ENCODE measurements at places on chromosomes 2 and 18.

DNA sequence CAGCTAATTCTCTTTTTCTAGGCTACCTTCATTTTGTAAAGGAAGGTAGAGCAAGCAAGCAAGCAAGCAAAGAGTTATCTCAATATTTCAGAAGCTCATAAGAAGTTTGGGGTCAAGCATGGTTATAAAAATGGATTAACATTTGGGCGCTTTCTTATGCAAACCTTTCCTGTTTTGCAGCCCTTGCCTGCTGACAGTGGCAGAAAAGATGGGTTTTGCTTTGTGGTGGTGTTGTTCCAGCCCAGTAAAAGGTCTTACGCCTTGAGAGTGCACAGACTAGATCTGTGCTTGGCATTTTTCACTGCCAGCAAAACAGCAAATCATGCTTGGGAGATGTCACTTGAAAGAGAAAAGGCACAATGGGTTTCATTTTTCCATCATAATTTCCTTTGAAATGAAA is 1320.6 kb upstream of the CELF4 start:
- DNase-seq: no peak

DNA sequence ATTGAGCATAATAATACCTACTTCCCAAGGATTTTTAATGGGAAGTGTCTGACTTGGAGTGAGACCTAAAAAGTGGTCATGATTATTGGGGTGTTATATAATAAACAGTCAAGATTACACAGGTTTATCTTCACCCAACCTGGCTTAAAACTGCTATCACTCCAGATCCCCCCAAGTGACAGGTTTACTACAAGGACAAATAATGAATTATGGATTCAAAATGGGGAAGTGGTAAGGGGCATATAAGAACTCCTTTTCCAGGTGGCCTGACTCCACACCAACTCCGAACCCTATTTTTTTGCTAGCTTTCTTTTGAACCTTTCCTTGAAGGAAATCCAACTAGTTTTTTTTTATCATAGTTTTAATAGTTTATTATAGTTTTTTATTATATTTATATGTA is 663.0 kb upstream of the FANCL start:
- DNase-seq: peak; percentile 17

DNA sequence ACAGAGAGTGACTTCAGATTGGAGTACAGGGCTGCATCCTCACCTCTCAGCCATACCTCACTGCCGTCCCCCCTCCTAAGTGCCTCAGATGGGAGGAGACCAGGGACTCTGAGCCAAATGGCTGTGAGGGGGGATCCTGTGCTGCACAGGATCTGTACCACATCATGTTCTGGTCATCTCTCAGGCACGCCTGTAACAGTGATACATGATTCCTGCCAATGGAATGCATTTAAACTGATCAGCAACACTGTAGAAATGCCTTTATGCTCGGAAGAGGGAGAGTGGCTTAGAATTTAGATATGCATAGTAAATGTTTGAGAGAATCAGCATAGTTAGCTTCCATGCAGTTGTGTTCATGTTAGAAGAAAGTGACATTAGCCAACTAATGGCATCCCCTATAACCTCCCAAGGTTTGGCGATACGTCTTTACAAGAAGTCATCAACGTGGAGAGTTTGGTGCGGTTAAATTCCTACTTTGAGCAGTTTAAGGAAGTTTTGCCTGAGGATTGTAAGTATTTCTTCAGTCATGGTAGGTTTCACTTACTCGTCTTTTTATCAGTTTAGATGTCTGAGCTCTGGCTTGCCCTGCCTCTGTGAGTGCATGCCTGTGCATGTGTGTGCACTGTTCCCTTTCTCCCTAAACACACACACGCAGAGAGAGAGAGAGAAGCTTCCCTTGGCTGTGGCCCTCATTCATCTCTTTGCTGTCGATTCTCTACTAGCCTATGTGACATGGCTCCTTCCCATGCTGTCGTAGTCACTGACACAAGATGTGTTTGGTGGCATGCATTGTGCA is 40.0 kb downstream of the COA5 start:
- no peak for DNase-seq

DNA sequence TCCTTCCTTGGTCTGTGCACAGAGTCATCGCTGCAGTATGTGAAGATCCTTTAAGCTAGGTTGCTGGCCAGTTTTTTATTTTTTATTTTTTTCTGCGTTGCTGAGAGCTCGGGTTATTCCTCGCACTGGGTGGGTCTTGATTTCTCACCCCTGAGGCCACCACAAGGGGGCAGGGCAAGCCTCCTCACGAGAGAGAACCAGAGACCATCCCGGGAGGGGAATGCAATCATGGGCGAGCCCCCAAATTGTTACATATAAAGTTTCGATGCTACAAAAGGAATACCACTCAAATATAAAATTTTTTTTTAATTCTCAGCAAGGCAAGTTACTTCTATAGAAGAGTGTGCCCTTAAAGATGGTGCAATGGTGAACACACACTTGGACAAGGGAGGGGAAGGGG is 24.9 kb downstream of the HTR2B start:
- no peak for DNase-seq

GRCh38 chr2:118535818-118536212 is 311.6 kb downstream of the EN1 start:
- no peak for DNase-seq

GRCh38 chr2:191747170-191747530 is 69.2 kb downstream of the NABP1 start:
- DNase-seq: no peak

DNA sequence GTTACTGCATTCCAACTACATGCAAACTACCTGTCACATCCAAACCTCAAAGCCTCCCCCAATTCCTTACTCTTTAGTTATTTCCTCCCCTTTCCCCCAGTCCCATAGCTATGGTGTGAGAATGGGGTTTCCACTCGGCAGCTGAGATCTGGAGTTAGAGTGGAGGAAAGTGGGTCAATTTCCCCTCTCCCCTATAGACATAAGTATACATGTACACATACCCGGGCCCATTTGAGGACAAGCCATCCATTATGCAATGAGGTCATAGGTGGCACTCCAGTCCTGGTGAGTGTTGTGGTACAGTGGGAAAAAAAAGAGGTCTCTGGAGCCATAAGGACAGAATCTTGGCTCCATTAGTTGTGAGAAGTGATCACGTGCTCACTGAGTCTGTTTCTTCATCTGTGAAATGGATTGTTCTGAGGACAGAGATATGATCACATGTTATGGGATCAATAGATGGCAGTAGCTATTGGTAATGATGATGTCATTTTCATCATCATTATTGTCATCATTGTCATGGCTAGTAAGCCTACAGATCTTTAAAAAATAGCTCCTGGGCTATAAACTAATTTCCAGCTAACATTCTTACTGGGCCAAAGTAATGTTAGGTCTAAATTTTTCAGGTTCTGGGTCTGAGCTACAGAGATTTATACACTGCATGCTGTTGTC is 119.0 kb downstream of the BCL2L11 start:
- no peak for DNase-seq

GRCh38 chr2:219215871-219216534 is 2.8 kb downstream of the ABCB6 start:
- DNase-seq: no peak

GRCh38 chr2:29233428-29233827 is 118.2 kb downstream of the CLIP4 start:
- no peak for DNase-seq

DNA sequence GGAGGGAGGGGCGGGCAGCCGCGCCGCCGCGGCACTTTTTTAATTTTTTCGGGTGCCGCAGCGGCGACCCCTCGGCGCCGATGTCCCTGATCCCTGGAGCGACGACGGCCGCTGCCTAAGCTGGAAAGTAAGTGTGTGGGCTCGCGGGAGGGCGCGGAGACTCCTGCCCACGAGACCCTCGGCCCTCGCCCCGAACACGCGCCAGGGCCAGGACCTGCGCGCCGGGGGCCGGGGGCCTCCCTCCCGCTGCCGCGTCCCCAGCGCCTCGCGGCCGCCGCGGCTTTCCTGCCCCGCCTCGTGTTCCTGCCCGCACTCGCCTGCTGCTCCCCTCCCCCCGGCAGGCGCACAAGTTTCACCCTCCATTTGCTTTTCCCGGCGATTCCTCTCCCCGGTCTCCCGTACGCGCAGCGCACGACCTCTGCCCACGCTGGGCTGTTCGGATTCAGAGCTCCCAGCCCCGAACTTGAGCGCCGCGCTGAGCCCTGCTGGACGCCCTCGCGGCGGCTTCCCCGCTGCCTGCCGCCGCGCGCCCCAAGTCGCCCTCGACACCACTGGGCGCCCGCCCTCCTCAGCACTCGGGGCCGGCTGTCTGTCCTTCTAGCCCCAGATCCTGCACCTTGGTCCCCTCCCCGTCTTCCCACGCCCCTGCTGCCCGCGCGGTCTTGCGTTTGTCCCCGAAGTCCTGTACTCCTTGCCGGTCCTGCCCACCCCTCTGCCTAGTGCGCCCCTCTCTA is 507 bp downstream of the PKP4 start:
- peak; percentile 69 for DNase-seq

GRCh38 chr2:100692381-100692780 is 127.6 kb upstream of the NPAS2 start:
- DNase-seq: no peak

DNA sequence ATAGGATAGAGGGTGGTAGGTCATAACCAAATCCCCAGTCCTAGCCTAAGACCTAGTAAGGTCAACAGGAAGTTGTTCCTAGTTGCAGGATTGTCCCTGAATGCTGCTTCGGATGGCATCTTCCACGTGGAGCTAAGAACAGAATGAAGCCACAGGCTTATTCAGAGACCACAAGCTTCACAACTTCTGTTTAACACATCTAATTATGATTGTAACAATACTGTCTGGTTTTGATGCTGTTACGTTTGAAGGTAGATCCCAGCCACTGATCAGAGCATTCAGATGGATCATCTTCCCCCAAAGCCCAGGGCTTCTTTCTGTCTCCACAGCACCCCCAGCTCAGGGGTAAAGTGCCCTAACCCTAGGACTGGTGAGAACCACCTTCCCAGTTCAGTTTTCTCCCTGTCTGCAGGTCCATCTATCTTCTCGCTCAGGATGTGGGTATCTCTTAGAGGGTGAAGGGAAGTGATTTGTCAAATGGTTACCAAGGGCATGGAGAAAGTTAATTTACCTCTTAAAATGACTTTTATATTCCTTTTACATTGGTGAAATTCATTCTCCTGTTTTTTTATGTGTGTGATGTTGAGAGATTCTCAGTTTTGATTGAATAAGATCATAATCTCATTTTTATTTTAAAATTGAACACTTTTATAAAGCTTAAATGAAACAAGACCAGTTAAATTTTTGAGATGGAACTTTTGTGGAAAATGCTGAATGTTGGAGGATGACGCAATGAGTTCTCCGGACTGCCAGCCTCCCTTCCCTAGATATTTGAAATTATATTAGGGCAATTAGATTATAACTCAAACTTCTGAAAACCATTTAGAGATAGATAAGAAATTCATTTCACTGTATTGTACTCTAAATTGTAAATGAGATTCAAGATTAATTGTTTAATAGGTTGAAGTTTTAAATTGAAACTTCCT is 66.5 kb downstream of the RHBDD1 start:
- DNase-seq: no peak

- DNase-seq: no peak
Measured at GRCh38 chr2:71563872-71564271, 110.5 kb downstream of the DYSF start.

- DNase-seq: no peak
Measured at GRCh38 chr2:124001696-124002430, 23.2 kb upstream of the CNTNAP5 start.

DNA sequence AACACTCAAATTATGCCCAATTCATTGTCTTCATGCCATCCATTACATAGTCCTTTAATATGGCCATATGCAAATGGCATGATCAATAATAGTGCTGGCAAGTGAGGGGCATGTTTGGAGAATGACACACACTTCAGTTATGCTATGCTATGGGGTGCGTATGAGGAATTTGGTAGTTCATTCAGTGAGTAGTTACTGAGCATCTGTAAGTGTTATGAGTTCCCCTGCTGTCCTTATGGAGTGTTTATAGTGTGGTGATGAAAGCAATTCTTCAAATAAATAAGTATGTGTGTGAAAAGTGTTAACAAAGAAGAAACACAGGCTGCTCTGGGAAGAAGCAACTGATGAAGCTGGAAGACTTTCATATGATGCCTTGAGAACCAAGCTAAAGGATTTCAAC is 383.7 kb upstream of the SLC14A2 start:
- DNase-seq: no peak

DNA sequence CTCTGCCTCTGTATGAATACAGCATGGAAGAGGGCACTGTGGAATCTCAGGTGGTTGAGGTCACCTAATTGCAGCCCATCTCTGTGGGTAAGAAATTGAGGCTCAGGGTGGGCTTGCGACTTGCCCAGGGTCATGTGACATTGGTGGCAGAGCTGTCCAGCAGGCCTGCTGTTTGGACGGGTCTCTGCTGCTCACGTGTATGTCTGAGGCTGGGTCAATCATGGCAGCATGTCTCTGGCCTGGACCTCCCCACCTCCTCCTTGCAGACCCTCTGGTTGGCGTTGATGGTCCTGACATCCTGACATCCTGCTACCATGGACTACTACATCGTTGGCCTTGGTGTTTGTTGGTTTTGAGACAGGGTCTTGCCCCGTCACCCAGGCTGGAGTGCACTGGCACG is 64.3 kb upstream of the HPCAL1 start:
- DNase-seq: no peak

DNA sequence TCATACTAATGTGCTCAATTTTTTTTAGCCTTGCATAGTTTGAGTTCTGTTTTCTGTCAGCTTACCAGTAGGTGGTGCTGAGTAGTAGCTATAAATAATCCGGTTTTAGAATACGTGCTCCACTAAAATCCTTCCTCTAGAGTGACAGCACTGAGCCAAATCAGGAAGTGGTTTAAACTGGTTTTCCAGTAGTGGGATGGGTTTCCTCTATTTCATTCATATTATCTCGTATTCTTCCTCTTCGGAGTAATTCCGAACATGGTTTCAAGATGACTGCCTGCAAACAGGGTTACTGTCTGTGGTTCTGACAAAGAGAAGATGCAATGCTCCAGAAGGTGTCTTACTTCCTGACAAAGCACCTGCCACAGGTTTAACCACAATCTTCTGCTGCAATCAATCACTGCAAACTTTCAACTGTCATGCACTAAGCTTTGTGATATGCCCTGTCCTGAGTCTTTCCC is 496.9 kb upstream of the VRK2 start:
- DNase-seq: peak; percentile 62

DNA sequence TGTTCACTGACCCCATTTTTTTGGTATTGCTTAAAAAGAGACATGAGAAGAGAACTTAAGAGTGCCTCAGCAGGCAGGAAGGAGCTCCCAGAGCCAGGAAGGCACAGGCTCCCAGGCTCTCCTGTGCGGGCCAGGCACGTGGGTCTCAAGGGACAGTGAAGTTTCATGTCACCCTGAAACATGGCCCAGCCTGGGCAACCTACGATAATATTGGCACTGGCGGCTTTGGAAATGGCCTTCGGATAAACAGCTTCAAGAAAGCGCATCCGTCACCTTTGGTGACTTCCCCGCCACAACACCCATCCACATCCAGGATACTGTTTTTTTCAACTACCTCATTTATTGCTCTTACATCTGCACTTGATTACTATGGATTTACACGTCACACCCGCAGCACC is 30.5 kb downstream of the PXDN start:
- DNase-seq: no peak

- DNase-seq: no peak
Measured at GRCh38 chr18:6203791-6204190, 210.9 kb downstream of the L3MBTL4 start.

GRCh38 chr2:116211719-116212118 is 1602.8 kb upstream of the DDX18 start:
- DNase-seq: no peak
